ENCODE measurements at places on chromosomes 4 and X.

DNA sequence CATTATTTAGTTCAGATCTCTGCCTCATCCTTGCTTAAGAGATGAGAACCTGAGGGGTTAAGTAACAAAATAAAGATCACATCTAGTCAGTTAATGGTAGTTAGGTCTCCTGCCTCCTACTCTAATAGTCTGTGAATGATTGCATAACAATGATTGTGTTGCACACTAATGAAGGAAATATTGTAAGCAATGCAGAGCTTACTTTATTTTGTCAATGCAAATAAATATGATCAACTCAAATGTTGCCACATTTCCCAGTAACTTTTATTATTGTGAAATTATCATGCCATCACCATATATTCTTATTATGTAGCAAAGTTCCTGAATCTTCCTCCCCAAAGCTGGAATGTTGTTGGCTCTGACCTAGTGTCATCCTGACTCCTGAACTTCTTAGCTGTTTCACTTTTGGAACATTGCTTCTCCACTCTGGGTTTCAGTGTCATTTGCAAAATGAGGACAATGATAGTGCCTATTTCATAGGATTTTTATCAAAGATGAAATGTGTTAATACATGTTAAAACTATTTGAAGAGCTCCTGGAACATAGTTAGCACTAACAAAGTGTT, 17.0 kb upstream of the GABRA4 start:
- no peak for DNase-seq

- DNase-seq, result no peak
Measured at GRCh38 chr4:97953171-97953941, 189.9 kb downstream of the STPG2 start.

- DNase-seq, result no peak
Measured at GRCh38 chrX:12971282-12972003, 3.5 kb upstream of the TMSB4X start.

GRCh38 chrX:24184018-24184417, 34.5 kb downstream of the ZFX start:
- no peak for DNase-seq

GRCh38 chr4:114563536-114564315, 34.9 kb upstream of the UGT8 start:
- DNase-seq, result peak; percentile 79

- DNase-seq, result no peak
Measured at GRCh38 chr4:105164548-105164947, 17.9 kb downstream of the TET2 start.

GRCh38 chr4:166308647-166309046, 435.6 kb downstream of the TLL1 start:
- no peak for DNase-seq

DNA sequence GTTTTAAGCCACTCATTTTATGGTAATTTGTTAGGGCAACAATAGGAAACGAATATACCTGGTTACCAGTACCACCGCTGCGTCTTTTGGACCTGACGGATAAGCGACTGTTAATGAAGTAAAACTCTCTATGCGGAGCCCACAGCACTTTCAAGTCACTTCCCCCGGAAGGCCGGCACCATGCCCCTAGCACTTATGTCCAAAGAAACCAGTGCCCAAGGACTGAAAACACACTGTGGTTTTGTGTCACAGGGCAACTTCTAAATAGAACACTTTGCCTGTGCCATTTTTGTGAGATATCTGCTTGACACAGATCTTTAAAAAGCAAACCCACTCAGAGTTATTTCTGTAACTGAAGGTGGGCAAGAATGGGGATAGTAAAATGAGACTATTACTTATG, 22.7 kb downstream of the SH3KBP1 start:
- DNase-seq, result no peak

GRCh38 chr4:181670506-181670905, 572.7 kb upstream of the TENM3 start:
- DNase-seq, result peak; percentile 85

DNA sequence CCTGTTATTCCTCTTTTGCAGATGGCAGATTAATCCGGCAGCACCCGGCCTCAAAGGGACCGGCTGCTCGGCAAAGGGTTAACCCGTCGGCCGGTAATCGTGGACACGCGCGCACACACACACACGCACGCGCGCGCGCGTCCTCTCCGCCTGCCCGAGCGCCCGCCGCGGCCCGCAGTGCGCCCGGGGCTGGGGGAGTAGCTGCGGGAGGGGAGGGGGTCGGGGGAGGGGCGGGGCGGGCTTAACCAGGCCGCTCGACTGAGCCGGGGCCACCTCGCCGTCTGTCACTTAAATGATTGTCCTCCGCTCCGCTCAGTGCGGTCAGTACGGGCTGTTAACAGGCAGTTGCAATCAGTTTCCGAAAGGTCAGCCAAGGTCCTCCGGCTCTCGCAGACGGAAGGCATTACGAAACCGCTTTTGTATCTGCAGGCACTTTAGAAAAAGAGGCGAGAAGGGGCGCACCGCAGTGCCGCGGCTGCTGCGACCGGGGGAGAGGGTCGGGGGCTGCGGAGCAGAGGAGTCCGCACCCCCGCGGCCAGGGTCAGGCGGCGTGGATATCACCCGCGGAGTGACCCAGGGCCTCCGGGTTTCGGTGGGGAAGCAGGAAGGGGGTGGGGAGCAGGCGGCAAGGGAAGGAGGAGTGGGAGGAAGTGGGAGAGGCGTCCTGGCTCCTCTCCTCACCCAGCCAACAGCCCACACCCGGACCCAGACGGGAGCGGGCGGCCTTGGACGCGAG, 57.3 kb upstream of the BCOR start:
- DNase-seq, result no peak

GRCh38 chr4:182023469-182023868, 219.7 kb upstream of the TENM3 start:
- no peak for DNase-seq

- DNase-seq, result no peak
Measured at GRCh38 chrX:139647597-139647996, 60.4 kb downstream of the MCF2 start.

- no peak for DNase-seq
Measured at GRCh38 chrX:144566592-144566991, 680.7 kb upstream of the SPANXN1 start.

DNA sequence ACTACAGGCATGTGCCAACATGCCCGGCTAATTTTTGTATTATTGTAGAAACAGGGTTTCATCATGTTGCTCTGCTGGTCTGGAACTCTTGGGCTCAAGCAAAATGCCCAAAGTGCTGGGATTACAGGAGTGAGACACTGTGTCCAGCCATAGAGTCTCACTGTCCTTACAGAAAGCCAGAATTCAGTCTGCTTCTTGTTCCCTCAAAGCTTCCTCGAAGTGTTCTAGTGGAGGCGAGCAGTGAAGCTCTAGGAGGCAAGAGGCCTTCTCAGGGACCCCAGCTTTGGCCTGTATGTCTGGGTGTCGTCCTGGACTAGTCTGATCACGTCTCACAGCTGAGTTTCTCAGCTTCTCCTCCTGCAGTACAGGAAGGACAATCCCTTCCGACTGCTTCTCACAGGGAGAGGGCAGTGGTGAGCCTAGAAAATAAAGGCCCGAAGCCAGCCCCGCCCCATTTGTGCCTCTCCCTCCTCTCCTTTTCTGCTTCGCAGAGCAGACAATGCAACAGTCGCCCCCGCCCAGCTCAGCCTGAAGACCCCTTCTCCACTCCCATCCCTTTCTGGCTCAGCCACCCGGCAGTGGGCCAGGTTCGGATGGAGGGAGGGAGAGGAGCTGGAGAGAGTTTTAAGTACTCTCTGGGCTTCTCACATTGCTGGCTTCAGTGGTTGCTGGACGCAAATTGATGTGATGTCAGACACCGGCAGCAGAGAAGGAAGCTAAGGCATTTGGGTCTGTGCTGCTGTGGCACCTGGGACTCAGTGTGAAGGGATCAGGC, 11.1 kb upstream of the FAM3A start:
- peak; percentile 69 for DNase-seq

DNA sequence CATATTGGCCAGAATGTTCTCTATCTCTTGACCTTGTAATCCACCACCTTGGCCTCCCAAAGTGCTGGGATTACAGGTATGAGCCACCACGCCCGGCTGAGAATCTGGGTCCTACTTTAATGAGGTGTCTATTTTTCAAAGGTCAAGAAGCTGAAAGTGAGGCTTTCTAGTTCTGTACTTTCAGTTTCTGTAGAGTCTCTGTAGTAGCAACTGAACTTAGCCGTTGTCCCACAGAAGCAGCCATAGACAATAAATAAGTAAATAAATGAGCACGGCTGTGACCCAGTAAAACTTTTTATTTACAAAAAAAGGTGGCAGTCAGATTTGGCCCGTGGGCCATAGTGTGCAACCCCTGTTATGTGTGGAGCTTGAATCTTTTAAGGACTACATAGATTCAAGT, 92.0 kb downstream of the FNIP2 start:
- DNase-seq, result no peak

DNA sequence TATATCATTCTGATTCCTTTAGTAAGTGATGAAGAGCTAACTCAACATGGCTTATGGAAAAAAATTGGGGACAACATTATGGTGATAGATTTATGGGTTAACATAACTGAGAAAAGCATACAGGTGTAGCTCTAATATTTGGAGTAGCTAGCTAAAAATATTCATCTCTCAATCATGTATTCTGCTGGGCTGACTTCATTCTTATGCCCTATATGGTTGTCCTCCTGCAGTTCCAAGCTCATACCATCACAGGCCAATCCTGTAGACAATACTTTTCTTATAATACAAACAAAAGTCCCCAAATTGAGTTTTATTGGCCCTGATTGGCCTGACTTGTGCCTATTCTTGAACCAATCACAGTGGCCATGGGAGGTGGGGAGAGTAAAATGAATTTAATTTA, 6.7 kb upstream of the FAM241A start:
- DNase-seq, result no peak

- no peak for DNase-seq
Measured at GRCh38 chr4:4689694-4690440, 148.0 kb upstream of the STX18 start.

DNA sequence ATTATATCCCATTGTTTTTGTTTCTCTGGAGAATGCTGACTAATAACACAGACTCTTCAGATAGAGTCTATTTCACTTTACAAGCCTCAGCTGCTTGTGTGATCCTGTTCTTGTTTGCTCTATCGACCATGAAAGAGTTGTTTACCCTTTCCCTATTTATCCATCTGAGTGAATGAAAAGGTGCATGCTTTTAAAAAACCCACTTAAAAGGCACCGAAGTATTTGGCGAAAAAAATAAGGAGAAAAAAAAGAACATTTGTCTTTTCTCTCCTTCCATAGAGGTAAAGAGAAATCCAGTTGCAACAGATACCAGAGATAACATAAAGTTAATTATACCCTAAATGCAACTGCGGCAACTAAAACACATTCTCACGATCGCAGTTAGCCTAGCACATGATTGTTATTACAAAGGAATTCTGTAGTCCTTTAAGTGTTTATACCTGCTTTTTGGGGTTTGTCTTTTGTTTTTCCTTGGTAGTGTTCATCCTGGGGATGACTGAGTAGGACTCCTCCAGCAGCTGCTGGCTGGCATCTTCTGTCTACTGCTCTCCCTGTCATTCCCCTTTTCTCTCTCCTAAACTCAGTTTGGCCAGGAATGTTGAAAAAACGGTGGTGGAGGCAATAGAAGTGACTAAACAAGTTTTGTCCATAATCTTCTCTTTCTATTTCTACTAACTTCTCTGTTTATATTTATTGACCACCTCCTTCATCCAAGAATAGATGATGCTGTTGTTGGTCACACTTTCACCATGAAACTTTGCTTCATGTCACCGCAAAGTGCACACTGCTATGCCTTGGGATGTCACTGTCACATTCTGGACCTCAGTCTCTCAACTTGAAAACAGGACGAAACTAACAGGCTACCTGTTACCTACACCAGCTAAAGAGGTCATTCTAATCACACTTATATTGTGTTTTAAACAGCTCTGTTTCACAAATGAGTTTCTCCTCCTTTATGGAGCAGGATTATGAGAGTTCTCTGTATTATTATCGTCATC, 41.9 kb upstream of the FRAS1 start:
- no peak for DNase-seq

GRCh38 chr4:162954976-162955375, 211.7 kb downstream of the NAF1 start:
- DNase-seq, result no peak

GRCh38 chr4:1470393-1470670, 64.1 kb upstream of the NKX1-1 start:
- DNase-seq, result no peak

DNA sequence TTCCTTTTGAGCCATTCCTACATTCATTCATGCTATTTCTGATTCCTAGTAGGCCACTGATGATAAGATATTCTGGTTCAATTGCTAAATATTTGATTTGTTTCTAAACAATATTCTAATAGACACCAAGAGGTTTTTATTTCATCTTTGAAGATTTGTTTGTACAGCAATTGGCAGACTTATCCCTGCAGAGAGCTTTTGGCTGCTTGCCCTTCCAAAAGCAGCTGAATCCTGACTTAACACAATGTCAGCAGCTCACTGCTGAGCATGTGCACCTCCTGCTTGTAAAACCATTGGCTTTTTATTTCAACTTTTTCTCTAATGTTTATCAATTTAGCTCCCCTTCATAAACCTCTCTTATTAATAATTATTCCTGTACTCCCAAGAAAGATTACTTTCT, 45.3 kb downstream of the MMRN1 start:
- no peak for DNase-seq

DNA sequence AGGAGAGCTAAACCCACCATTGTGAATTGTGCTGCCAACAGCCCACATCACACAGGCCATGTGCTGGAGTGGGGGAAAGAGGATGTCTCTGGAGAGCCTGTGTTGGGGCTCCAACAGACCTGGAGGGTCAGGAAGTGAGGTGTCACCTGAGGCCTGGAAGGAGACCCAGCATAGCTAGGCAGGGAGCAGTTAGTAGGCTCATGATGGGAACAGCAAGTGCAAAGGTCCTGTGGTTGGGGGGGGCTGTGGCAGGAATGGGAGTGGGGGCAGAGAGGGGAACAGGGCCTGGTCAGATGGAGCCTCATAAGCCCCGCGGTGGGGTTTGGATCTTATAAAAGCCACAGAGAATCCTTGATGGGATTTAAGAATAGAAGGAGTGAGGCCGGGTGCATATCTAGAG, 35.9 kb upstream of the GPR78 start:
- DNase-seq, result no peak

DNA sequence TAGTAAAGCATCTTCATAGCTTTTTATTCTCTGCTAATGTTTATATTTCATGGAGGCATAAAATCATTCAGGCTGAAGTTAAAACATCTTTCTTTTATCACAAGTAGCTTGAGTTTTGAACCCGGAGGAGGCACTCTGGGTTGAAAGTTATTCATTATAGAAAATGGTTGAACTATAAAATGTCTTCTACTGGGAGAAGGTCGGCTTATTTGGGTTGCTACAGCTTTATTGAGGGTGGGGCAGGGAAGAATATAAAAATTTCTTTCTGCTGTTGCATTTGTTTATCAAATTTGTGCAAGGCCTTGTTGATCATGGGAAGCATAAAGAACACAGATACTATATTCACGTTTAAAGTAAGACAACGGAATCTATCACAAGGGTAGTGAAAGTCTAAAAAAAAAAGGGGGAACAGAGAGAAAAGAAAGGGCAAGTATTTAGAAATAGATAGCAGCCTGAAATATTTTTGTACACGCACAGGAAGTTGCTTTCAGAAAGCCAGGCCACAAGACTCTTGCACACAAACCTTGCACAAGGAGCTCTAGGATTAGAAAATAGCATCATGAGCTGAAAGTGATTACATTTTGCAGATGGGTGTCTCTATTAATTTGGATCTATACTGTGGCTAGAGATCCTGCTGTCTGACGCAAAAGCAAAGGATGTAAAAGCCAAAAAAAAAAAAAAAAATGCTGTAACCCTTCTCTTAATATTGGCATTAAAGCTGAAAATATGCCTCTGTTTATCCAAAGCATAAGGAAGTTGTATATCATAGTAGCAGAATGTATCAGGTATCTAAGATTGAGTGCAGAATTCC, 37.2 kb upstream of the FAM9C start:
- DNase-seq, result no peak

- no peak for DNase-seq
Measured at GRCh38 chrX:108833993-108834392, 97.6 kb upstream of the IRS4 start.

Data from COLO829 (cell line).